NCI-H1417 treated with DMSO at 0.1 percent for 48 hours (cell line): ENCODE measurements at places on chromosomes 4 and X.

GRCh38 chr4:36086261-36086786 lies 158.0 kb downstream of the ARAP2 start:
- DNase-seq, result no peak

- no peak for DNase-seq
These were observed 2.7 kb upstream of the NUDT9 start for GRCh38 chr4:87419578-87420249.

DNA sequence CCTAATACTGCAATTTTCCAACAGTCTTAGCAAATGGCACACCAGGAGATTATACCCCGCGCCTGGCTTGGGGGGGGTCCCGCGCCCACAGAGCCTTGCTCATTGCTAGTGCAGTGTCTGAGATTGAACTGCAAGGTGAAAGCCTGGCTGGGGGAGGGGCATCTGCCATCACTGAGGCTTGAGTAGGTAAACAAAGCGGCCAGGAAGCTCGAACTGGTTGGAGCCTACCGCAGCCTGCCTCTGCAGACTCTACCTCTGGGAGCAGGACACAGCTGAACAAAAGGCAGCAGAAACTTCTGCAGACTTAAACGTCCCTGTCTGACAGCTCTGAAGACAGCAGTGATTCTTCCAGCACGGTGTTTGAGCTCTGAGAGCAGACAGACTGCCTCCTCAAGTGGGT lies 172.8 kb upstream of the NAP1L5 start:
- no peak for DNase-seq

GRCh38 chrX:20498851-20499635 lies 232.3 kb upstream of the RPS6KA3 start:
- no peak for DNase-seq

- no peak for DNase-seq
These were observed 166.1 kb upstream of the NUDT6 start for GRCh38 chr4:123088501-123088900.

DNA sequence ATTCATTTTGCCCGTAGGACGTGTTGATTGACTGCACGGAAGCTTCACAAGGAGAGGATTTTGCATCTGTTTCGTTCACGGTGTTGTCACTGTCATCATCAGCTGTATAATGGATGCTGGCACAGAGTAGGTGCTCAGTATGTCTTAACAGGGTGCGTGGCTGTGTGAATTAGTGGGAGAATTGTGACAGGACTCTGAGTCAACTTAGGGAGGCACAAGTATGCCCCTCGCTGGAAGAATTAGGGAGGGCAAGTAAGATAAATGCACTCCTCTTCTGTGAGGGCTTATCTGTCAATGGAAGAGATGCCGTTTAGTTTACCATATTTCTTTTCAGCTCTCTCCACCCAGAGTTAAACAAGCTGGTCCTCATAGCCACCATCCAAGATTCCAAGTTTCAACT lies 107.2 kb downstream of the TRIML1 start:
- no peak for DNase-seq

DNA sequence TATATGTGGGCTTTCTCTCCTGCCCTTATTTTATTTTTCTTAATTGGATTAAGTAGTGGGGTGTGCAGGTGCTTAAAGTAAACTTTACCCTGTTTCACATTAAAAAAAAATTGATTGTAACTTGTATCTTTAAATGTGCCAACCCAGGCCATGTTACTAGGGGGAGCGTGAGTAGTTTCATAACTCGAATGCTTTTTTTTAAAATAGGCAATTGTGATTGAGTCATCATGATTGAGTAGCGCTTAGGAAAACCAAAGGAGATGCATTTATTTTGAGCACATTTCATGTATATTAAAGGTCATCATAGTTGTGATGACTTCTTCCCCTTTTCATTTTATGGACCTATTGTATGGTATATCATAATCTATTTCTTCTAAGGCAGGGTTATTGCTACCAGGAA lies 32.2 kb downstream of the GPAT3 start:
- no peak for DNase-seq

DNA sequence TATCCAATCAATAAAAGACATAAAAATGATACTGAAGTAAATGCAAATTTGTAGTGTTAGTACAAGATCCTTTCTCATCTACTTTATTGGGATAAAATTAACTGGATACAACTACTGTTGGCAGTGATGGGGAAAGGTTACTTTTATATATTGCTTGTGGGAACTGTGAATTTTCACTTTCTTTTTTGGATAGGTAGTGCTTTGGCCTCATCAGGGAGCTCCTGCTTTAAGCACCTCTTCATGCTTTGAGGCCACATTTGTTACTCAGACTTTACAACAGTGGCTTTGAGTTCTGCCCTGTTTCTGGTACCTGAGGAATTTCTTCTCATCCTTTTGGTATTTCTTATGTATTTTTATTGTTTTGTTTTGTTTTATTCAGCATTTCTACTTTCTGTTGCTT lies 316.8 kb upstream of the ZCCHC13 start:
- no peak for DNase-seq

GRCh38 chrX:14832586-14832985 lies 40.3 kb downstream of the FANCB start:
- DNase-seq, result no peak

GRCh38 chr4:67520141-67520540 lies 25.2 kb downstream of the CENPC start:
- DNase-seq, result no peak

DNA sequence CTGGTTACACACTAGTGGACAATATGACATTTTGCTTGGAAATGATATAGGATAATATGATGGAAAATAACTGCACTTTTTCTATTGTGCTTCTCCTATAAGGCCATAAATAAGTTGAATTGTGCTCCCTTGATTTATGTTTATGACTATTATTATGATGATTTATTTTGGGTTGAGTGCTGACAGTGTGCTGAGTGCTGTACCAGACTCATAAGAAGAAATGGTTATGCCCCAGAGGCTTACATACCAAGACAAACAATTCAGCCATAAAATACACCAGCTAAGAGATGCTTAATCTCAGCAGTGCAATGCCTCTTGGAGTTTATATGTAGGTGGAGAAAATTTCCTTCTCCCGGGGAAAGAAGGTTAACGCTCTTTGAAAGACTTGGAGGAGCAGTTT lies 199.8 kb upstream of the NOCT start:
- no peak for DNase-seq

- no peak for DNase-seq
These were observed 26.4 kb upstream of the PNMA3 start for GRCh38 chrX:153029875-153030274.

DNA sequence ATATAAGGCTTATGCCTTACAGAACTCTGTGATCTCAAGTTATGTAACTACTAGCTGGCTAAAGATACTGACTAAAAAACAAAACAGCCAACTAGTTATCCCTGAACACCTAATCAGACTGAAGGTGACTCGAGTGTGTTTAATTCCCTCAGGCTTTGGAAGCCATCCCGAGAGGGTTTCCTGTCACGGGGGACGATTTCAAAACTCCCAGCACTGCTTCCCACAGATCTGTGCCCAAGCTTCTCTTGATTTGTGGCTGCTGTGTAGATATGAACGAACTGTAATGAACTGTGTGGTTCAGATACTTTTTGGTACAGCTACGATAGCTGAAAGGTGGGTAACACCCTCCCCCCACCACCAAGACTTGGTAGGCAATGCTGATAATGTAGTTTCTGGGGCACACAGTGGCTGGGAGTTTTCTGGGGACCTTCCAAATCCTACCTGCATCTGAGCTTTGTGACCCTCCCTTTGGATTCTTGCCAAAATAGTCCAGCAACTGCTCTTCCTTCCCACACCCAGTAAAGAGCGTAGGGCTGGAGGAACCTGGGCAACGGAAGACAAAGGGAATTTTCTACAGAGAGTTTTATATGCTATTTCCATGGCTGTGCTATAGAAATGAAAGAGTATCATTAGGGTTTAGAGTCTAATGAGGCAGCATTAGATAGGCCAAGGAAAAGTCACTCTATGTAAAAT lies 148.8 kb downstream of the MGST2 start:
- no peak for DNase-seq

- no peak for DNase-seq
These were observed 357.8 kb upstream of the F9 start for GRCh38 chrX:139172731-139173130.

DNA sequence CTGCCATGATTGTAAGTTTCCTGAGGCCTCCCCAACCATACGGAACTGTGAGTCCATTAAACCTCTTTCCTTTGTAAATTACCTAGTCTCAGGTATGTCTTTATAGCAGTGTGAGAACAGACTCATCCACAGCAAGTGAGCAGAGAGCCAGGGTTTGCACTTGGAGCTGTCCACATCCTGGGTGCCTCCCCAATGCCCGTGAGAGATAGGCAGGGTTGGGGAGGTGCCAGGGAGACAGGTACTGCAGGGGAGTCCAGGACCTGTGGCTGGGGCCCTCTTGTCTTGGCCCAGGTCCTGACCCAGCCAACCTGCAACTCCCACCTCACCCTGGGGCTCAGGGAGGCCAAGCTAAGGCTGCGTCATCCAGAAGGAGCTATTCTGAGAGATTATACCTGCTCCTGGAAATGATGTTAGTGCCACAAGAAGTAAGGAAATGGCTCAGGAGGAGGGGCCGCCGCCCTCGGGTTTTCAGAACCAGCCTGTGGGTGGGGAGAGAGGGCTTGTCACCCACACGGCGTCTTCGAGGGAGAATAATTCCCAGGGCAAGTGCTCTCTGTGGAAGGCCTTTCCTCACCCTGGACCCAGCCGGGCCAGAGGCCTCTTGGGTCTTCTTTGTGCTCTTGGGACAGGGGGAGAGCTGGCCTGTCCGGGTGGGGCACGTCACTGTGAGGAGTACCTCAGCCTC lies 66.5 kb downstream of the ADRA2C start:
- no peak for DNase-seq

DNA sequence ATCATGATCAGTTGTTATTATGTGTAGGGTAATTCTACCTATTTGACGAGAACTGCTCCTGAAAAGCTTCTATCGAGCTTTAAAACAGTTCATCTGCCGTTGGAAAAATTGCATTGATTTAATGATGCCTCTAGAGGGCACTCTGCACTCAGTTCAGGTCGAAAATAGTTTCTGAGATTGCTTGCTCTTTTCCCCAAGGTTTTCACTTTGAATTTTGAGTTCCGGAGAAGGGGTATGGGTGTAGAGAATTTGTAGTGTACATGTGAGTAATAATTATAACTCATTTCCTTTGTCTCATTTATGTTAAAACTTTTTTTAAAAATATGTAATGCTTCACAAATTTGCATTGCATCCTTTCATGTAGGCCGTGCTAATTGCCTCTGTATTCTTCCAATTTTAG lies 28.4 kb upstream of the TNIP3 start:
- DNase-seq, result no peak

DNA sequence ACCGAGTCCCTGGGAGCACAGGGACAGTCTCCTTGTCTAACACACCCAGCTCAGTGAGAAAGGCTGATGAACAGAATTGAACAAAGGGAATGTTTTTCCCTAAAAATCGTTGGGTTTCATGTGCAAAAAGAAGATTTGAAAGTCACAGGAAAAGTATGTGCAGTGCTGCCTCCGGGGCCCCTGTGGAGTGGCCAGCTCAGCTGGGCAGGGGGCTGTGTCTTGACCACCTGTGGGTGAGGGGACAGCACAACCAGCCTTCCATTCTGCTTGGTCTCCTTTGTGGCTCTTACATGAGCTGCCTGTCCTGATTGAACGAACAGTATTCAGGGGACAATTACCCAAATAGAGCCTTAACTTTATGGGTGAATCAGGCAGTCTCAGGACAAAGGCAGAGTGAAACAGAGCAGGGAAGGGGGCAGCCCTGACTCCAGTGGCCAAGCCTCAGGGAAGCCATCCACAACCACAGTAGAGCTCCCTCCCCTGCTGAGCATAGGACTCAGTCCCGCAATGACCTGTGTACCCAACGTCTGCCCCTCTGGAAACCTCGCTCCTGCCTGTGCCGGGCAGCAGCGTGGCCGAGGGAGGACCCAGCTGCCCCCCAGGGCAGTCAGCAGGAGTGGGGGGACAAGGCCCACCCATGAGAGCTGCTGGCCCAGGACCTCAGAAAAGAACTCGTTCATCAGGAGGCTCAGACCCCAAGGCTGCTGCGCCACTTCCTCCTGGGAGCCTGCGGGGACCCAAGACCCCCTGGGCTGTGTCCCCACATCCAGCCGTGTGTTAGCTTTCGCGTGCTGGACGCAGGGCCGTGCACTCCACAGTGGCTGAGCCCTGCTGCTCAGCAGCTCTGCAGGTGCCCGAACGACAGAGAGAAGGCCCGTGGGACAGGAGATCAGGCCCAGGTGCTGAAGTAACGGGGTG lies 59.6 kb upstream of the MXD4 start:
- DNase-seq, result no peak

DNA sequence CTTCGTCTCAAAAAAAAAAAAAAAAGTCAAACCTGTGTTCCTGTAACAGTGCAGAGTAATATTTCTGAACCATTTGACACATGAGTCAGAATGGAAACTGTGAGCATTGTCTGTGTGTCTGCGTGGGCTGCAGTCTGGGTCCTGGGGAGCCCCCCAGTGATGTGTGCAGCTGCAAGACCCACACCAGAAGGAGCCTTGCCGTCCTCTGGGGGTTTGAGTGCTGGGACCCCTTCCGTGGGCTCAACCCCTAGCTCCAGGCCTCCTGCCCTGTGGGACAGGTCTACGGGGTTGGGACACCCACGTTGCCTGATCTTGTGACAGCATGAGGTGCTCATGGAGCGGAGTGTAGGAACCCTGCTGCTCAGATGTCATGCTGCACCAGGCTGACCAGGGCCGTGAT lies 43.7 kb downstream of the DDX3X start:
- DNase-seq, result no peak

DNA sequence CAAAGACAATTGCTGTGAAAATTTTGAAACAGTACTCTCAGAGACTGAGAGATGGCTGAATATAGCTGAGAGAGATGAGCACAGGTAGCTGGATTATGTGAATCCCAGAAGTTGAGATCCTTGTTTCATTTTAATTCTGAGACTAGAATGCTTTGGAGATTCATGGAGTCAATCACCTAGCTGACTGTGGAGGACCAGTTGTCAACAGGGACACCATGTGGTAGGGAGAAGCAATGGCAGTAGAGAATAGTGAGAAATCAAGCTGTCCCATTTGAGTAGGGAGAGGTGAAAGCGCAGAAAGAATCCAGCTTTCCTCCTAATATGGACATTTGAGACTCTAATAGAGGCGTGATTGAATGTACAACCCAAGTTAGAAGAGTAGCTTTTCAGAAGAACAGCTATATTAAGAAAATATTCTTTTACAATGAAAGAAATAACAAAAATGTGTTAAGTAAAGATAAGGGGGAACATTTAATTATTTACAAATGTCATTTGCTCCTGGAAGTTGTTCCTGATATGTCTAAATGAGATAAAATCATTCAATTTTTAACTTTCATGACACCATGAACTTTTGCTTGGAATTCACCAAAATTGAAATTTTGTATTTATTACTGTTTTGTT lies 30.3 kb upstream of the GLRB start:
- no peak for DNase-seq

GRCh38 chr4:95963456-95963855 lies 123.6 kb downstream of the PDHA2 start:
- no peak for DNase-seq

DNA sequence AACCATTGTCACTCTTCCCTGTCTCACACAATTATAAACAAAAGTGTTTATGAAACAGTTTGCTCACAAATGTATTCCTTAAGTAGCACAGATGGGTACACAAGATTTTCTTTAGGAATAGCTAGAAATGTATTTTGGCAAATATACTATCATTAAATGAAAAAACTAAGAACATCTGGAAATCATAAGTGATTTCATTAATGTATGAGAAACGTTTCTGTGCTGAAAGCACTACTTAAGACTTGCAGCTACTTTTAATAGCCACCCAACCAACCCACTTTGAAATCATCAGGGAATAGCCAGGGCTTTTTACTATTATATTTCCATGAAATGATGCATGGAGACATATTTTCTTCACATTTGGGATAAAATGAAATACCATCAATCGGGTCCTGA lies 62.3 kb upstream of the NAP1L5 start:
- no peak for DNase-seq

- DNase-seq, result no peak
These were observed 7.6 kb upstream of the KLHL2 start for GRCh38 chr4:165199722-165200121.
